ENCODE measurements at places on chromosomes 16 and 17.
A peak's percentile ranks its signal among the peaks of the same experiment; 100 is the strongest.

DNA sequence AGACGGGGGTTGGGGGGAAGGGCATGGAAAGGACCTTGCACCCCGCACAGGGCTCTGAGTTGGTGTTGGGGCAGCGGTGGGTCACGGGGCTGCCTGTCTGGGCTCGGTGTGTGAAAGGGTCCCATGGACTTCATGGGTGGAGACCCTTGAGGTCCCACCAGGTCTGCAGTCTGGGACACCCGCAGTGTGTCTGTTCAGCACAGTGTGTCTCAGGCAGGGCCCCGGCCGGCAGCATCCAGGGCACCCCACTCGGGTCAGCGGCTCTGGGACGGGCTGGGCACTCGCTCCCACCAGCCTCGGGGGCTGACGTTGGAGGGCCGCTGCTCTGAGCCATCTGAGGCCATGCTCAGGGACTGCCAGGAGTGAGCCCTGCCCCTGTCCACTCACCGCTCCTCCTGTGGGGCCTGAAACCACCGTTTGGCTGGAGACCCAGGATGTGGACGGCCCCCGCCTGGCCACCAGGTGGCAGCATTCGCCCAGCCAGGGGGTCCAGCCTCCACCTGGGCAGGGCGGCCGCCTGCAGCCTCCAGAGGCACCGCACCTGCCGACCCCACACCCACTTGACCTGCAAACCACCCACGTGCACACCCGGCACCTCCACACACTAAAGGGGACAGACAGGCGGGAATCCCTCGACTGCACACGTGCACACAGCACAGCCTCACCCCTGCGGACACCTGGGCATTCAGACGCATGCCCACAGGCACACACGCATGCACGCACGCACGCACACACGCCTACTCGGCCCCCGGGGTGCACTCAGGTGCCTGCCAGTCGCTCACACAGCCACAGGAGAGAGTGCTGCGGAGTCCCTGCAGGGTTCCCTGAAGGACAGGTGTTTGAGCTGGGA, 10.1 kb upstream of the ZFPM1 start:
- DNase-seq: peak; percentile 79

GRCh38 chr16:5647051-5647450, 549.5 kb upstream of the EEF2KMT start:
- no peak for DNase-seq

GRCh38 chr16:25060920-25061319, 45.8 kb upstream of the ARHGAP17 start:
- no peak for DNase-seq

DNA sequence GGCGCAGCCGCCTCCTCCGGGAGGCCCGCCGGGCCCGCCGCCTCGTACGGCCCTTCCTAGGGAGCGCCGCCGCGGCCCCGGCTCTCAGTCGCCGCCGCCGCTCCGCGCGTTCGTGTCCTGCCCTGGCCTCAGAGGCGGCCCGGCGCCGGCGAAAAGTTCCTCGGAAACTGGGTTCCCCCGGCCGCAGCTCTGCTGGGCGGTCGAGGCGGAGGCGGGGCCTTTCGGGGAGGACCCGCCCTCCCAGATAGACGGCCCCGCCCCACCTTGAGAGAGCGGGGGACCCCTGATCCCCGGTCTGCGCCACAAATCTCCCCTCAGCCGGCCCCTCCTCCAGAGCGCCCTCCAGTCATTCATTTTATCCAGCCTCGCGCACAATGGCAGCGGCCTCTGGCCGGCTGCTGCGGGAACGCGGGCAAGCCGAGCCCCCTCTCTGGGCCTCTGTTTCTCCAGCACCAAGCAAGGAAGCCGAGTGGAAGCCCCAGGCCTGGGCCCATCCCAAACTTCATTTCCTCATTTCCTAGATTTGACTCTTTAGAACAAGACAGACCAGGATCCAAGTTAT, at the start of gene SREBF1:
Gene SREBF1, minus strand, starts transcription at position 169 of the 562 bp plus-strand sequence. CDS start 169 bp downstream, outside the sequence.
- peak; percentile 74 for DNase-seq

- DNase-seq: no peak
Observed at GRCh38 chr16:8572919-8573724, 17.2 kb downstream of the TMEM114 start.

GRCh38 chr17:78769196-78769773, 12.8 kb downstream of the CYTH1 start:
- DNase-seq: no peak

Data from left cardiac atrium (tissue), 4 donors.